ENCODE measurements at places on chromosomes 4 and X. TPM values are rescaled to one million over a fixed set of nuclear protein-coding genes. Genes with fewer than 3 reads are reported as not detected.

GRCh38 chr4:158164768-158165213 lies 8.0 kb downstream of the GASK1B start:
- DNase-seq = no peak

DNA sequence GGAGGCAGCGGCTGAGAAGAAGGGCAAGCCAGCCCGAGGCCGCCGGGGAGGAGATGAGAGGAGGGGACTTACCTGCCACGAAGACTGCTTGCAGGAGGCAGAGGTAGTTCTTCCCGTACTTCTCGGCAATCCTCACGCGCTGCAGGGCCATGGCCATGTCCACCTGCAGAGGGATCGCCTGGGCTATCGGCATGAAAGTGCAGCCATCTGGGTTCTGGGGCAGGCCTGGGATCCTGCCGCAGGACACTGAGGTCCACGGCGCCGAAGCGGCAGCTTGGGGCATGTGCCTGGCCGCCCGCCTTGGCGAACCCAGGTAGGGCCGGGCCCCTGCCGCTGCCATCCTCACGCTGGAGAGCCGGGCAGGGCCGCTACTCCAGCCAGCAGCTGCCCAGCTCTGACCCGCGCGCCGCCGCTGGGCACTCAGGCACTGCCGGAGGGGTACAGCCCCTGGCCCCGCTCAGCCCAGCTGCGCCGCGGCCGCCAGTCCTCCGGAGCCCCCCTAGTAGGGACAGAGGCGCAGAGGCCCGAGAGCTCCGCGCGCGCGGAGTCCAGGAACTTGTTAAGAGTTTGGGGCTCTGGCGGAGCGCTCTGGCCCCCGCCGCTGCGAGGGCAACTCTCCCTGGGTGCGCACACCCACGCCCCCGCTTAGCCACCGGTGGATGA lies 16.0 kb downstream of the MCF2 start:
- no peak for DNase-seq

DNA sequence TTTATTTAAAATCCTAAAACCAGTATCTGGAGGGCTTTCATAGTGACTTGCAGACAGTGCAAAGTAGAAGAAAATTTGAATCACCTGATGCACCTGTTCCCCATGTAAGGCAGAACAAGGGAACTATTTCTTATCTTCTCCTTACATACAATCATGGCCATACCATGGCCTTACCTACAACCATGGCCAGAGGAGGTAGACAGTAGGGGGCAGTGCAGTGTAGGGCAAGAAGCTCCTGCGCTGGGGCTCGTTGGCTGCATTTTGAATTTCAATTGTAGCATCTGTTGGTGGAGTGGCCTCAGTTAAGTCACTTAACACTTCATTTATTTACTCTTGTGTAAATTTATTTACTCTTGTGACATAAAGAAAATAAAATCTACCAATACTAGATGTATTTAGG lies 33.0 kb downstream of the GALNTL6 start:
- no peak for DNase-seq

DNA sequence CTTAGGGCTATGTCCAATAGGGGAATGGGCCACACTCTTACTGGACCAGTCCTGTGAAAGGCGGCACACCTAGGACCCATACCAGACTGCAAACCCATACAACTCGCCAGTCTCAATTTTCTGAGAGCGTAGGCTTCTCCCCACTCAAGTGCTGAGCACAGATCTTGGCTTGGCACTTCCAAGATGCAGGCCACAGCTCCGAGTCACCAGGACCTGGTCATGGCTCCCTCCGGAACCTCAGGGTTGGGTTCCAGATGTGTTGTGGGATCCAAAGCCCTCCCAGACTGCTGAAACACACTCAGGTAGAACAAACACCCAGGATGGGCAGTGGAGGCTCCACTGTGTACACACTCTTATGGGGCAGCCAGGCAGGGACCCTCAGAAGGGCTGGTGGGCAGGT lies 103.3 kb downstream of the TMEM144 start:
- DNase-seq = no peak

- DNase-seq = no peak
Measured at GRCh38 chr4:141571362-141571761, 65.0 kb upstream of the IL15 start.

GRCh38 chr4:98518559-98519267 lies 139.7 kb downstream of the TSPAN5 start:
- DNase-seq = no peak

DNA sequence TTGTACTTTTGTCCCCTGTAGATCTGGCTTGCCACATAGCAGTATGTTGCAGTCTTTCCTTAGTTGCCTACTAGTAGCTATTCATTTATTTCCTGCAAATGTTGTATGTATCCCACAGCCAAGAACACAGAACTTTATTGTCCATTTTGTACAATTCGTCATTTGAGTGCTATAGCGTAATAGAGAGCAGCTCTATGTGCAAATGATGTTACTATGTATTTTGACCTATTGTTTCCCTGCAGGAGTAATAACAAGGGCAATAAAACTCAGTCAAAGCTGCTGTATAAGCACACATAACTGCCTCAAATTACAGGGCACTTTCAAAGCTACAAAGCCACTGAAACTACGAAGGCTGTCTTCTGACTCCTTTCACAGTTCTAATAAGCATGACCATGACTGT lies 48.1 kb downstream of the NRK start:
- DNase-seq = no peak

- DNase-seq = no peak
Measured at GRCh38 chrX:9394212-9394611, 70.6 kb upstream of the TBL1X start.

DNA sequence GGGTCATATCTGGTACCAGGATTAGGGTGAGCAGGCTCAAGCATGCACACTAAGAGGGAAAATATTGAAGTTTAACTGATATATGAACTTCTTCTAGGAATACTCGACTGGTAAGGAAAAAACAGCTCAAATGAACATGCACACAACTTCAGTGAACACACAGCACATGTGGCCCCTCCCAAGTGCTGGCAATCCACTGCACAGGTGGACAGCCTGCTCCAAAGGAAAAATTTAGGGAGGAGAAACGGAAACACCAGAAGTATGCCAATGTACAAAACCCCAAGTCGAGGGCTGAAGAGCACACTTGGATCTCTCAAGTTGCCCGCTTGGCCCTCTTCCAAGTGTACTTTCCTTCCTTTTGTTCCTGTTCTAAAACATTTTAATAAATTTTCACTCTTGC lies 205.0 kb upstream of the FAM47C start:
- DNase-seq = no peak

GRCh38 chrX:112164420-112164819 lies 81.8 kb upstream of the TRPC5 start:
- no peak for DNase-seq

DNA sequence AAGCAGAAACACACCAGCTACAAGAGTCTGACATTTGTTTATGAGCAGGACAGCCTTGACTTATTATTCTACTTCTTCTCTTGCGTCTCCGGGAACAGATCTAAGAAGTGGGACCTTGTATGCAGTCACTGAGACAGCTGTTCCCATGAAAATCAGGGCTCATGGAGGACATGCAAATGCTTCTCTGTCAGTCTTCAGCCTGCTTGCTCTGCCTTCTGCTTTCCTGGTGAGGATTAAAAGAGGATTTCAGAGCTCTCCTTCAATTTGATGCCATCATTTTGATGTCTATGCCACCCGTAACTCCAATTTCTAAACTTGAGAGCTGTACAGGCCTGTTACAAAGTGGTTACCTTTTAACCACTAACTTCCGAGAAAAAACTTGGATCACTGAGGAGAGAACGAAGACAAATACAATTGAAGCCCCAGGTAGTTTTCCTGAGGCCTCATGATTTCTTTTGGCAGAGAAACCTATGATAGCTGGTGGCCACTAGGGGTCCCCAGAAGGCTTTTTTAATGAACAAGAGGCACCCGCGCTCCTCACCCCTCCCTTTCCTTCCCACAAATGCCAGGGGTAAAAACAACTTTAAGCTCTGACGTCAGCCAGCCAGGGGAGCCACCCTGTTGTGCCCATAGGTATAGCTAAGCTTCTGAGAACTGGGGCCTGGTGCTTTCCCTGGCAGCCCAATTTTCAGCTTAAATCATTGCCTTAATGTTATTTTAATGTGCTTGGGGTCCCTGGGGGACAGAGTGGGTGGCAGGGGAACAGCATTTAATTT lies 97.0 kb downstream of the DDIT4L start:
- peak; percentile 88 for DNase-seq

GRCh38 chrX:70054391-70054790 lies 4.7 kb upstream of the AWAT2 start:
- DNase-seq = no peak

DNA sequence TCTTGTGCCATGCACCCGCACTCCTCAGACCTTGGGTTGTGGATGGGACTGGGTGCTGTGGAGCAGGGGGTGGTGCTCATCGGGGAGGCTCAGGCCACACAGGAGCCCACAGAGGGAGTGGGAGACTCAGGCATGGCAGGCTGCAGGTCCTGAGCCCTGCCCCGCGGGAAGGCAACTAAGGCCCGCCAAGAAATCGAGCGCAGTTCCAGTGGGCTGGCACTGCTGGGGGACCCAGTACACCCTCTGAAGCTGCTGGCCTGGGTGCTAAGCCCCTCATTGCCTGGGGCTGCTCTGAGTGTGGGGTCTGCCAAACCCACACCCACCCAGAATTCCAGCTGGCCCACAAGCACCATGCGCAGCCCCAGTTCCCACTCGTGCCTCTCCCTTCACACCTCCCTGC lies 450.5 kb upstream of the FGF16 start:
- no peak for DNase-seq

- DNase-seq = no peak
Measured at GRCh38 chrX:30015440-30015839, 199.9 kb upstream of the MAGEB2 start.

GRCh38 chr4:69467797-69468196 lies 27.9 kb downstream of the UGT2B4 start:
- DNase-seq = no peak

DNA sequence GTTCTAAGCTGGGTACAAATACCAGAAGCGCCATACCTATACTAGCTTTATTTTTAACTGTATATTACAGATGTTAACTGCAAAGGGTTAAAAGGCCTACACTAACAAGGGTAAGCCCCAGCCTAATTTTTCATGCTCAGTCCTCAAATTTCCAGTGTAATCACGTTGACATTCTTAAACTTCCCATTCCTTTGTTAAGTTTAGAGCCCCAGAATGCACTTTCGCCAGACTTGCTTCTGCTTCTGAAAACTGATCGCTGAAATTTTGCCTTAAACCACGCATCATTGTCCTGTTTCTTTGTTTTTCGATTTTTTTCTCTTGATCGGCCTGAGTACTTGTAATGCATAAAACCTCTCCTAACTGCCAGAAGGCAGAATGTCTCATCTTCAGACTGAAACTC lies 2141.9 kb upstream of the AGA start:
- DNase-seq = no peak

- DNase-seq = no peak
Measured at GRCh38 chr4:3530663-3531254, 1.5 kb downstream of the LRPAP1 start.

Gene AKAP14
- not detected for total RNA-seq

Gene CWH43
- not detected for total RNA-seq

Gene TEX13D
- total RNA-seq = 0.29 TPM

Gene ARX
- total RNA-seq = not detected

Gene SUPT20HL2
- total RNA-seq = not detected

Gene MAOA
- 22.5 TPM for total RNA-seq

Gene STATH
- not detected for total RNA-seq

Gene CXCL3
- total RNA-seq = not detected

Gene CYBB
- total RNA-seq = 3.0 TPM

Gene CT55
- total RNA-seq = not detected

Gene ZCCHC18
- 2.9 TPM for total RNA-seq
